Stimulated activated CD8-positive, alpha-beta memory T cell treated with anti-CD3 and anti-CD28 coated beads, Interleukin-12 subunit alpha, Interleukin-12 subunit beta, amount 100 ng/mL, for 4 hours (primary cell): ENCODE measurements at places on chromosomes 6 and 20.

- DNase-seq: no peak
Measured at GRCh38 chr6:68673255-68673654, 38.2 kb downstream of the ADGRB3 start.

DNA sequence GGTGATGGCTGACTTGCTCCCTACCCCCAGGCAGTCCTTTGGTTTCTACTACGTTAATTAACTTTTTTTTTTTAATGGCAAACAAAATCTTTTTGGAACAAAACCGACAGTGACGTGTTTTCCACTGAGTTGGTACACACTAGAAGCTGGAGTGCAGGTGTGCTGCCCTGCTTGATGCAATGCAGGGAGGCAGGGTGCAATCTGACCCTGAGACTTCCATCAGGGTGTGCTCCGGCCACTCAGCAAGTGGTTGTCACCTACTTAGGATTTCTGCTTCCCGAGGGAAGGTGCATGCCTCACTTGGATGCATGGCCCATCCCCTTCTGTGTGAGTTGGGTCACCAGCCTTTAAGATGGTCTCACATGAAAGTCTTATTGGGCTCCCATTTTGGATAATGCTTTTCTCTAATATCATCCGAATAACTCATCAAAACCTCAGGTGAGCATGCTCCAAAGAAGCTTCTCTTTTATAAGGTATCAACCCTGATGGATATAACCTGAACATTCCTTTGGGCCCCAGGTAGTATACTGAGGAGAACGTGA is 14.0 kb downstream of the RREB1 start:
- DNase-seq: no peak

DNA sequence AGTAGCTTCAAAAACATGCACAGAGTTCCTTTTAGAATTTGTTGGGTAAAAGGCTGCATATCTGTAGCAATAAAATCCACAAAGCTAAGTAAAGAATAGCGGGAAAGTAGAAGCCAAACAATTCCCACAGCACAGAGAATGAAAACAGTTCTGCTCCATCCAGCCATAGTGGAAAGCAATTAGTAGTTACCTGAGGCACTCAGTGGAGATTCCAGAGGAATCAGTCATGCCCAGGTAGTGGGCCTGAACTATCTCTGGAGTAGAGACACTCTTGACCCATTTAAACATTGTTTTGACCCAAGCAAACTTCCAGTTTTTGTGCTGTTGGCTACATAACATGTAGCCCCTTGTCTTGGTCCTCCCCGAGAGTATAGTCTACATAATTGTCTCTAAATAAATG is 559.5 kb upstream of the PTCHD4 start:
- no peak for DNase-seq

DNA sequence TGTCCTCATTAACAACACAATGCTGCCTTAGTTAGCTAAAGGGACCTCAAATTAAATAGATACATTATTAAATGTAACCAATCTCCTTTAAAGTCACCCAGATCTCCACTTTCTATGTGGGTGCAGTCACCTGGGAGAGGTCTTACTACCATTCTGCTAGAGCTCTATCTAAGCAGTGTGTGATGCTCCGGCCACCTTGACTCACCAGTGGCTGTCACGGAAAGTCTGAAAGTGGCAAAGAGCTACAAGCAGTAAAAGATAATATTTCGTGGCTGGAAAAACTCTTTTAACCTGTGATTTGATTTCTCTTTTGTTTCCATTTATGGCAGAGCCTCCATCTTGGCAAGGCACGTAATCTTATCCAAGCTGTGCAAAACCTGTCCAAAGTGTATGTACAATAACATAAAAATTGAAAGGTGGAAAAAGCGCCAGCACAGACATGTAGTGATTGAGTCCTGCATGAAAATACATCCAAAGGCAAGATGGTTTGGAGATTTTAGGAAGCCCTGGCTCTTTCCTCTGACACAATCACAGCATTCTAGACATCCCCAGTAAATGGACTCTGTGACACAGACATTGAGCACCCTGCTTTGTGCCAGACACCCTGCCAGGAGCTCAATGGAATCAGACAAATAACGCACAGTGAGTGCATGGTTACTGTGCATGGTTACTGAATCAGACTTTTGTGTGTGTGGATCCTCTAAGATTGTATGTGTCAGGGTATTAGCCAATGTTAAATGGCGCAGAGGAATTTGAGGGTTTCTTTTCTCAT is 116.6 kb downstream of the ADAT2 start:
- DNase-seq: no peak

DNA sequence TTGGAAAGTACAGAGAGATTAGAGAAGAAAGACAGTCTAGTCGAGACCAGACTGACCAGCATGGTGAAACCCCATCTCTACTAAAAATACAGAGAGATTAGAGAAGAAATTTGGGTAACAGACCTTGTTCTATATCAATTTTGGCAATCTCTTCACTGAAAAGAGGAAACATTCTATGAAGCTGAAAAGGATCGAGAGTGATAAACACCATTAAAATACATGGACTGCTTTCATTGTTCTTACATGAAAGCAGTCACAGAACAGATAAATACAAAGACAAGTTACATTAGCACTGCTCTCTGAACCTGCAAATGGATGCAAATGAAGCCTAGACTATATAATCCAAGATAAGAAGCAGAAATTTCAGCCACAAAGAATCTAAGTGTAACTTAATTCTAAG is 8.4 kb upstream of the OPRM1 start:
- DNase-seq: no peak

DNA sequence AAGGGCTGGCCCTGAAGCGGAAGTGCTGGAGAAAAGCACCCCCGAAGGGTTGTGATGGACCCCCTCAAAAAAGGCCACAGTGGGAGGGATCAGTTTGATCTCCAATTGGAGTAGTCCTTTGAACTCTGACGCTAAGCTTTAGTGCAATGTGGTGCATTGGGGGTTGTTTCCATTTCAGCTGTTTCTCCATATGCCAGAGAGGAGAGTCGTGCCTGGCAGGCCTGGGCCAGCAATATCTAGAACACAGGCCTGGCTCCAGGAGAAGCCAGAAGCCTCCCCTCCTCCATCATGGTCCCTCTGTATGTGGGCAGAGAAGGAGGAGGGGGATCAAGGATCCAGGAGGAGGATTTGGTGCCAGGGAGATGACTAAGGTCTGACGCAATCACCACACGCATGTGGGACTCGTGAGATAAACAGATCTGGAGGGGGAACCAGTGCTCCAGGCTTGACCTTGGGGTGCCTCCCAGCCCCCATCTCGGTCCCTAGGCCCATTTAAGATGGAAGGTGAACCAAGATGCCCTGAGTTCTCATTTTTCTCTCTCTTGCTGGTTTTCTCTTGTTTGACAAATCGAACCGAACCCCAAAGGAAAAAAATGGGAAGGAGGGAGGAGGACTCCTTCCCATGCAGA is 517.4 kb upstream of the JARID2 start:
- no peak for DNase-seq

GRCh38 chr6:39452306-39453145 is 130.0 kb upstream of the KCNK16 start:
- DNase-seq: no peak

GRCh38 chr6:4585682-4586468 is 190.3 kb upstream of the CDYL start:
- DNase-seq: no peak

- no peak for DNase-seq
Measured at GRCh38 chr6:53679446-53679933, 13.9 kb upstream of the KLHL31 start.

GRCh38 chr6:168447282-168447681 is 6.3 kb downstream of the SMOC2 start:
- DNase-seq: no peak

DNA sequence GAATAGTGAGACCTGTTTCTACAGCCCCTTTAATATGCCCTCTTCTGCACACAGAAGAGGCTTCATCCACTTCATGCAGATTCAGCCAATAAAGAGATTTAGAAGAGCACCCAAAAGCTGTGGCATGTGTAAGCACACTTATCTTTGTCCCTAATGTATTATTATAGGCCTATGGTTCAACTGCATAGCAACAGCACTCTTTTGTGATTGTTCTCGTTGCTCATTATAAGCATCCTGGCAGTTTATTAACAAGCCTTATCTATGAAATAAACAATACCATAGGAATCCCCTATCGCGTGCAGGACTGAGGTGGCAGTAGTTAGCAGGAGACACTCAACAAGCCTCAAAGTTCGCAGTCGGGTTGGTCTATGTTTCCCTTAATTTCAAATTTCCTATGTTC is 138.5 kb upstream of the BEND6 start:
- DNase-seq: no peak

GRCh38 chr6:166570929-166571713 is 15.4 kb downstream of the RAMACL start:
- DNase-seq: no peak

GRCh38 chr6:35719830-35720733 is 16.8 kb upstream of the ARMC12 start:
- DNase-seq: no peak

DNA sequence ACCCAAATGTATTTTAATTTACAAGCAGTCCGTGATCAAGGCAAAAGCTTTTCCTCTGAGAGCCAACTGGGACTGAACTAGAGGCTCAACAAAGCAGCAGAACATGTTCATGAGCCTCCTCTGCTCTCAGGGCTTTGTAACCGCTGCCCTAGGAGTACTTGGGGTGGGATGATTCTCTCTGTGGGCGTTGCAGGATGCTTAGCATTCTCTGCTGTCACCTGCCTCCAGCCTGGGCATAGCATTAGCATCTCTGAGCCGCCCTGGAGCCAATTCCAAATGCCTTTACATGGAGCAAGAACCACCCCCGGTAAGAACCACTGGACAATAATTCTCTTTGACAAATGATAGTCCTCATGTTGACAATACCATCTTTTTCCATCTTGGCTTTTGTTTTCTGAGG is 237.6 kb upstream of the CDH4 start:
- no peak for DNase-seq

- DNase-seq: no peak
Measured at GRCh38 chr6:170160628-170161611, 130.0 kb downstream of the DLL1 start.

DNA sequence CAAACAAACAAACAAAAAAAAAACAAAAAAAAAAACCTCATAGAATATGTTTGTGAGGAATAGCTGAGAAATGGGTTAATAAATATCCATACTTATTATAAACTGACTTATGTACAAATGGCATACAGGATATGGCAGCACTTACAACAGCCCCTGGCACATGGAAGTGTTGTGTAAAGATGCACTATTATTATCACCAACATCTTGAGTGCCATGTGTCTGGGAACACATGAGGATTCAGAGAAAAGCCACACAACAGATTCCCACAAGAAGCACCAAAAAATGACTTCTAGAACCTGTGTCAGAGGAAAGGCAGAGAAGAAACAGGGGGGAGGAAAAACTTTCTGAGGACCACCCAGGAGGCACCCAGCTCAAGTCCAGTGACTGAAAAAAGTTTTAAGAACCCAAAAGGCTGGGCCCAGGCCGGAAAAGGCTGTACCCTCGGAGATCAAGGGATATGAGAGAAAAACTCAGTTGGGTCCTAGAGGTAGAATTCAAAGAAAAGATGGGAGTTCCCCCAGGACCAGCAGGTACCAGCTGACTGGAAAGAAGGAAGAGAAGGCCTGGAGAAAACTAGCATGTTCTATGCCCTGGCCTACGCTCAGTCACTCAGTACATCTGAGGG is 9.4 kb upstream of the TAF8 start:
- DNase-seq: no peak

DNA sequence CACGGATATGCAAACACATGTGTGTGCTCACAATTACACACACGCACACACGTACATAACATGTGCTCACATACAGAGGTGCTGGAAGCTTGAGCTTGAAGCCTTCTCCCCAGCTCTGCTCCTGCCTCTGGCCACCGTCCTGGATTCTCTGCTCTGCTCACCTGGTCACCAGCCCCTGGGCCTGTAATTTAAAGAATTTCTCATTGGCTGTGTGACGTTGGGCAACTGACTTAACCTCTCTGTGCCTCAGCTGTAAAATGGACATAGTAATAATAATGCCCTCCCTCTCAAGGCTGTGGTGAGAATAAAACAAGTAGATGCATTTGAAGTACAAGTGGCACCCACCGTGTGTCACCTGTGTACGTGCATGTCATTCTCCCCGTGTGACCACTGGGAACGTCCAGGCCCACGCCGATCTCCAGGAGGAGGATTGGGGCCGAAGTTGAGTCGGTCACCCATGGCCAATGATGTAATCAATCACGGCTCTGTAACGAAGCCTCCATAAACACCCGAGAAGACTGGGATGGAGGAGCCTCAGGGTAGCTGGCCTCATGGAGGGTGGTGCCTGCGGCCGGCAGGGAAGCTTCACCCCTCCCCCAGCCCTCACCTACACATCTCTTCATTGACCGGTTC is 160.9 kb upstream of the AFDN start:
- no peak for DNase-seq

DNA sequence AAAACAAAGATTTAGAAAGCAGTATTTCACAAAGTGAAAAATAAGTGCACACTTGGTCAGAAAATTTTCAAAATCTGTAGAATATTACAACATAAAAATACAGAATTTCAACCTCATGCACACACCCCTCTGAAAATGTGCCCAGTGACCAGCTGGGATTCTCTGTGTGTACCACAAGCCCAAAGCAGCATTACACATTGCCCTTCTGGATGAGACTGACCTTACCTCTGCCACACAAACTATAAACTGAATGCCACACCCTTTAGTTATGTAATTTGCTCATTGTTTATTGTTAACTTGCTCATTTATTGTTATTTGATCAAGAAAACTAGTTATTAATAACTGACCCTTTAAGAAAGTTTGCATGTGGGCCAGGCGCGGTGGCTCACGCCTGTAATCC is 303.0 kb downstream of the FOXC1 start:
- DNase-seq: no peak
